NCI-H526 treated with DMSO at 0.1 percent for 48 hours (cell line): ENCODE measurements at places on chromosomes 16 and 17.

DNA sequence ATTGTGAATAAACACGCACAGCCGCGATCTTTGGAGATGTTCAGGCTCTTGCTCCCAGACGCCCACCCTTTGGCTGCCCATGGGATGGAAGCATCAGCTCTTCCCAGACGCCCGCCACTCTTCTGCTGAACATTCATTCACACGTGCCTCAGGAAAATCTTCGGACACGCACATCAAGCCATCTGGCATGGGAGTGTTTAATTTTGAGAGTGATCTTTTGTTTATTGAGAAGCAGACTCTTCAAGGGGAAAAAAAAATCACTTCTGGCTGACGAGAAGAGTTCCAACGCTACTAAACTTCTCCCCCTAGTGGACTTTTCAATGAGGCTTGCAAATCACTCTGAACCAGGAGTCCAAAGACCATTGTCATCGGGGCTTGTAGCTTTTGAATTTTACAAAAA is 62.0 kb upstream of the NUDT7 start:
- DNase-seq: peak; percentile 9

GRCh38 chr17:45906237-45906636 is 11.9 kb downstream of the MAPT start:
- no peak for DNase-seq

- DNase-seq: no peak
Measured at GRCh38 chr16:58733248-58733670, 857 bp downstream of the GOT2 start.

GRCh38 chr16:1691276-1691675 is 13.2 kb downstream of the JPT2 start:
- DNase-seq: no peak

- no peak for DNase-seq
Measured at GRCh38 chr17:58184986-58185761, 7.4 kb upstream of the EPX start.

DNA sequence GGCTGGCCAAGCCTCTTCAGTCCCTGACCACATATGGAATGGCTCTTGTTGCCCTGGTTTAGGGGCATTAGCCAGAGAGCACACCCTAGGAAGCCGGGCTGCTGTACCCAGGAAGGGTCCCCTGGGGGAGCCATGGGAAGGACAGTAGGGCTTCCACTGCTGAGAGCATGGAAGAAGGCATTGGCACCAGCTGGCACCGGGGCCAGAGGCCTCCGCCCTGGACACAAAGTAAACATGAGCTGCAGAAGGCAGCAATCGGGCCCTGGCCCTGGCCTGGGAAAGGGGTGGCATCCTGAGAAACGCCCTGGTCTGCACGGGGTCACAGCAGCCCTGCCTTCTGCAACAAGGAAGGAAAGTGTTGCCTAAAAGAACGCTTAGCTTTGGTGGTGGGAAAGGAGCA is 49.4 kb downstream of the VAC14 start:
- no peak for DNase-seq

DNA sequence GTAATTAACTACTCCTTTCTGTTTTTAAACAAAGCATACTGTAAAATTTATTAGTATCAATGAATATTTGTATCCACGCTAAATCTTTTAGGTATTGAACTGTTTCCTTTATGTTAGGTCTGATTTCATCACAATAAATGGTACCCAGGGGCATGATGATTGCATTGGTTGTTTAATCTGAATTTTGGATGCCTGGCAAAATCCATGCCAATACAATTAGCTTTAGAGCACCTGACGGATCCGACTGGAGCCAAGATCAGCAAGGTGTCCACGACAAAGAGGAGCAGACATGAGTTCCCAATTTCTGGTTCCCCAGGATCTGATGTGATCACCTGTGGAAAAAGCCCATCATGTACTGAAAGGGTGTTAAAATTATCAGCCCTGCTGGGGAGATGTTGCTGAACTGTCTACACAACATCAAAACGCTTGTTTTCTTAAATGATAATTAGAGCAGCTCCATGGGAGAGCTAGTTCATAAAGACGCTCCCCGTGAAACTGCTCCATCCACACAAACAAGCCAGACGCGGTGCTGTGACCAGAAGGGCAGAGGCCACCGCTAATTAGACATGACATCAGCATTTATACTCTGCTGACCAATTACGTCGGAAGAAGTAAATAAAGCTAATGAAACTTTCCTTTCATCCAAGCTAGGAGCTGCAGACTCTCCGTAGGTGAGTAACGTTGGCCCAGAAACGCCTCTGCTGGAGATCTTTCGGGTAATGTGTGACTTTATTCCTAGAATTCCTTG is 151.7 kb downstream of the CPPED1 start:
- DNase-seq: no peak

DNA sequence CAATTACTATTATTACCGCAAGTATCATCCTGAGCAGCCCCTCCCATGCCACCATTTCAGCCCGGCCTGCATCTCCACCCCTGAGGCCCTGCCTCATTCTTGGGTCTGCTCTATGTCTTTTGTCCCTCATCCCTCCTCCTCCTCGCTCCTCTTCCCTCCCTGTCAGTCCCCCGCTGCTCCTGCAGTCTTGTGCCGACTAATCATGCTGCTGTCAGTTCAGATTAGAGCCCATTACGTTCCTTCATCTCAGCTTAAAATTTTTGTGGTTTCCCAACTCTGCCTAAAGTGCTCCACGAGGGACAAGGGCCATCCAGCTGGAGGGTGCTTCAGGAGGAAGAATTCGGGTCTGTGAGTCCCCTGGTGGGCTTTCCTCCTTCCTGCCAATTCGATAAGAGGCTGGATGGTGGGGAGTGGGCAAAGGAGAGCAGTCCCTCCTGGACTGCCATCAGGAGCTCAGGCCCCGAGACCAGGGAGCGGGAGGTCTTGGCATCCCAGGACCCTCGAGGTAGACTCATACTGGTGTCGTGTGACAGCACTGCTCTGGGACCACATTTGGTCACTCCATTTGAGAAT is 32.9 kb upstream of the GOSR2 start:
- no peak for DNase-seq

DNA sequence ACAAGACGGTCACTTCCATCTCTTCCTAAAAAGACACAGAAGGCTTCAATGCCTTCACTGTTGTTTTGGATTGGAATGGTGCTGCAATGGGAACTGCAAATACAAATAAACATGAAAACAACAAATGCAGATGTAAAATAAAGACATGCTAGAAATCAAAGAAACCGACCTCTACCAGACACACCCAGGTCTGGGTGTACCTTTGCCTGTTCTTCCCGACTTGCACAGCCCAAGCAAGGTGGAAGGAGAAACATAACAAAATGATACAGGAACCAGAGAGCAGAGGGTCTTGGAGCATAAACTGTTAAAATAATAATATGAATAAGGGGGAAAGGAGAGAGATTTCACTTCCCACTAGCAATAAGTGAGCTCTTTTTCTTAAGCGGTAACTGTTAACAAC is 17.3 kb downstream of the RFFL start:
- no peak for DNase-seq
